ENCODE measurements at places on chromosomes 1 and 21.

- DNase-seq: no peak
These were observed 4.7 kb downstream of the FOXO6 start for GRCh38 chr1:41365772-41366454.

DNA sequence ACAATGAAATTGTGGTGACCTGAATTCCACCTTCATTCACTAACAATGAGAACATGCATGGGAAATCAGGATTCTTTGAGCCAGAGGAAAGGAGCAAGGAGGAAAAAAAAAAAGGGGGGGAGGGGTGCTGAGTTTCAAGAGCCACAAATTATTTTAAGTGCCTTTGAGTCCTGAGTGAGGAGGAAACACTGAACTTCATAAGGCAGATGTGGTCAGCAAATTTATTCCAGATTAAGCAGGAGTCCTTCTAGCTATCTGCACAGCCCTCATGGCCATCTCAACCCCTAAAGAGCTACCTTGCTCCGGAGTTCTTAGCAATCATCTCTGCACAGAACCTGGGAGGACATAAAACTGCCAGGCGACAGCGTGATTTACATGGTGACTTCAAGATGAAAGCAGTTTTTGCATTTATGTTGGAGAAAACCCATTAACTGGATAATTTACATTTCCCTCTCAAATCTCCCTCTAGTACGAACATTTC, 21.7 kb downstream of the ASTN1 start:
- no peak for DNase-seq

DNA sequence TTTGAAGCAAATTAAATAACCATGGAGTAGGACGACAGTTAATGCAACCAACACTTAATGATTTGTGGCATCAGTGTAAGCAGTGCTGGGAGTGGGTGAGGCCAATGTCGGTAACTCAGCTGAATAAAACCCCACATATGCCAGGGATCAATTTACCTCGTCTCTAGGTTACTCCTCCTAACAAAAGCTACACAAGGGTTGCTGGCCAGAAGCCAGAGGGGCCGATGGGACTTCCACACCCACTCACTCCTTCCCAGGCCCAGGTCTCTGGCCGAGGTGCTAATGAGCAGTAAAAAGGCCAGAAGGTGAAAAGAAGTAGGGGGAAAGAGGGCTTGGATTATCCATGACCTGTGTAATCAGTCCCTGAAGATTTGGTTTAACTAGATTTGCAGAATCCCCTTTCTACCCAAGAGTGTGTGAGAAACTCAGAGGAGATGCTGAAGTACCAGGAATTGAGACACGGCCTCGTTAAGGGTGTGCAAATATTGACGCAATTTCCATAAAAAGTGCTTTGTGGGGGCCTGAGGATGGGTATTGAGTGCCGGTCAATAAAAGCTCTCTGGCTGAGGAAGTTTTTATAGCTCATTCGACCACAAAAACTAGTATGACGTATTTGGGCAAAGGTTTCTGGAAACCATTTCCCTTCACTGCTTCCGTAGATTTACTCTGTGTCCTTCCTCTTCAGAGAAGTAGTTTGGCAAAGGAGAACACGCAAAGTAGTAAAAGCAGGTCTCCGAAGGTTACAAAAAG, 145.5 kb downstream of the TBX15 start:
- DNase-seq: no peak

DNA sequence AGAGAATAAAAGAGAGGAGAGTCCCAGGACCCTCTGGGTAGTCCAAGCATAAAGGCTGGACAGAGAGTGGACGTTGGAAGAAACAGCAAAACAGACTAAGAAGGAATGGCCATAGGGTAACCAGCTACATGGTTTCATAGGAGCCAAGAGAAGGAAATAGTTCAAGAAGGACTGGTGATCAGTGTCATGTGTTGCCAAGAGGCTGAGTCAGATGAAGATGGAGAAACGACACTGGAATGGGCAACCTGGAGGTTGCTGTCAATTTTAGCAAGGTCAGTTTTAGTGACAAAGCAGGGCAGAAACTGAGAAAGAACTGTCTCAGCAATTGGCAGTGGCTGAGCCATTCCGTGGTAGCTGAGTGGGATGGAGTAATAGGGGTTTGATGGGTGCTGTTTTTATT, 41.4 kb downstream of the HMGB4 start:
- no peak for DNase-seq

GRCh38 chr1:180248731-180249681, 18.9 kb downstream of the LHX4 start:
- DNase-seq: no peak

GRCh38 chr1:7518411-7518810, 252.7 kb upstream of the VAMP3 start:
- no peak for DNase-seq

GRCh38 chr1:241533326-241534115, 1.3 kb downstream of the KMO start:
- no peak for DNase-seq

GRCh38 chr1:198467907-198468306, 72.6 kb downstream of the ATP6V1G3 start:
- no peak for DNase-seq

DNA sequence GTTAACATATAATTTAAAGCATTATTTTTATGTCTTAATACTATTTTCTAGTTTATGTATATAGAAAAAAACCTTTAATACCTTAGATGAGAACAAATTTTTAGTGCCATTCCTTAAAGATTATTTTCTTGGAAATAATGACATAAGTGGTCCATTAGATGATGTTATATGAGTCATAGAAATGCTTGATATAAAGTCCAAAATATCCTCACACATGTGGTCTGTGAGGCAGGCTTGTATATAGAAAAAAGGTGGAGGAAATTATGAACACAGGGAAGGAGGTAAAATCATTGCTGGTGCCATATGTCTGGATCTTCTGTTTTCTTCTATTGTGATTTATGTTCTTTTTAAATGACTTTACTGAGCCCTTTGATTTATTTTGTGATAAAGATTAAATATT, 79.3 kb downstream of the MAP3K7CL start:
- no peak for DNase-seq

GRCh38 chr1:19704247-19705113, 39.8 kb downstream of the HTR6 start:
- peak; percentile 45 for DNase-seq

GRCh38 chr1:152244576-152245273, 20.7 kb upstream of the HRNR start:
- no peak for DNase-seq

GRCh38 chr1:165375623-165376022, 19.1 kb upstream of the LMX1A start:
- DNase-seq: no peak

GRCh38 chr1:67991546-67991945, 58.9 kb downstream of the DIRAS3 start:
- DNase-seq: no peak

GRCh38 chr1:214551436-214552173, at the start of gene PTPN14:
Gene PTPN14, minus strand, starts transcription at chr1:214551602. Its CDS starts 86,799 bp downstream, at chr1:214464803.
- DNase-seq: no peak

- no peak for DNase-seq
These were observed 35.5 kb downstream of the H3-3A start for GRCh38 chr1:226097866-226098625.

- DNase-seq: no peak
These were observed 36.7 kb downstream of the NPHP4 start for GRCh38 chr1:5955479-5955977.

GRCh38 chr1:44628962-44629756, 45.1 kb downstream of the TMEM53 start:
- DNase-seq: no peak

DNA sequence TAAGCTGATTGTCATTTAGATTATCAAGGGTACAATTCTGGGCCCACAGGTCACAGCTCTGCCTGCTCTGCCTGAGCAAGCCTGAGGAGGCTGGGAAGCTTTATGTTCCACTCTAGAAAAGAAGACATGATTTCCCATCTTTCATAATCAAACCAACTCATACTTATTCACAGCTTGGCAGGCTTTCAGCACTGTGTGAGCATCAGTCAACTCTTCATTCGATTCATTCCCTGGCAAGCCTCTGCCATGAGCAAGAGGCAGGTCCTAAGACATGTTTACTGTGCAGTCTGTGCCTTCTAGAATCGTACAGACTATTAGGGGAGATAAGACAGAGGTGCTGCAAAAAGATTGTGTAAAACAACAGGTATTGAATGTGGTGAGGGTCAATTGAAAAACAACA, 24.5 kb upstream of the KIRREL1 start:
- no peak for DNase-seq

DNA sequence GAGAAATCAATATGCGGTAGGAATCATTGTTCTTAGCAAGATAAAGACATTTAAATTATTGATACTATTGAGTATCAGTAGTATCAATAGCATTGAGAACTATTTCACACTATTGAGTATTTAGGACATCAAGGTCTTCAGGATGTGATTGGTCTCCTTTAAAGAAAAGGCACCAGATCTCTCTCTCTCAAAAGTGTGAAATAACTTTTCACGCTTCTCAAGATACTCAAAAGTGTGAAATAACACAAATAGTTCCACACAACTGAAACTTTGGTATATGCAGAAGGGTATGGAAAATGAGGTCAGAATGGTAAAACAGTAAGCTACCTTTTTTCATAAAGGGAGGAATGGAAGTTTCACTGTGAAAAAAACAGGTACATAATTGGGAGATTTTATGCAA, 6.7 kb upstream of the PYHIN1 start:
- DNase-seq: no peak

DNA sequence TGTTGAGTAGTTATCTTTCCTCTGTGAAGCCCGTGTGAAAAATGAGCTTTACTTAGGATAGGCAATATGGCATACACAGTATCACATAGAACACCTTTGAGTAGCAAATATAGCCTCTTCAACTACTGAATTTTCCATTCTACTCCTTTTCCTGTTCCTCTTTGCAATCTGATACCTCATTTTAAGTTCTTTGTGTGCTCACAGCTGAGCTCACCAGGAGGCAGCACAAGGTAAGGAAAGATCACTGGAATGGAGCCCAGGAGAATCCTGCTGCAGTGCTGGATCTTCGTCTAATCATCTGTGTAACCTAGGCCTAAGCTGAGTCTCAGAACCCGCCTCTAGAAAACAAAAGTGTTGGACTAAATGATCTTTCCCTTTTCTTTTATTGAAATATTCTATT, 171.0 kb downstream of the LRRC40 start:
- no peak for DNase-seq

GRCh38 chr1:173562813-173563212, 40.1 kb downstream of the SLC9C2 start:
- DNase-seq: no peak

DNA sequence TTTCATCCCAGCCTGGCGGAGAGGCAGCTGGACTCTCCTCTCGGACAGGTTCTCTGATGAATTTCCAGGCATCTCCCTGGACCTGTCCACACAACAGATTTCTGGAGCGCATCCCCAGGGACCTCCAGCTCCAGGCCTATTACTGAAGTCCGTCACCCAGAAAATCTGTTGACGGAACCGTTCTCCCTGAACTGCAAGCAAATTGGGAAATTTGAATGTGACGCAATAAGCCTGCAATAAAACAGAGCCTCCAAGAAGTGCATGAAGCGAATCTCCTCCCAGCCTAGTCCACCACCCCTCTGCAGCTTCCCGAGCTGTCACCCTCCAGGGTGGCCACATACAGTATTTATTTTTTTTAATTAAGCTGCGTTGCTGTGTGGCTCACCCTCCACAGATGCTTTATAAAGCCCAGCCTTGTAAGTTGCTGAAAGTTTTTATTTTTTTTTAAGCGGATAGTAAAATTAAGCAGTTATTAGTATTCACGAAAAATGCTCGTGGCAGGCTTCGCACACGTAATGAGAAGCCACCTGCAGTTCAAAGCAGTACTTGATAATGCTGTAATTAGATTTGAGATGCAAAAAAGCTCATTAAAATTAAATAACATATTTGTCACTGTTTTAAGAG, 173.3 kb downstream of the CAMTA1 start:
- no peak for DNase-seq

DNA sequence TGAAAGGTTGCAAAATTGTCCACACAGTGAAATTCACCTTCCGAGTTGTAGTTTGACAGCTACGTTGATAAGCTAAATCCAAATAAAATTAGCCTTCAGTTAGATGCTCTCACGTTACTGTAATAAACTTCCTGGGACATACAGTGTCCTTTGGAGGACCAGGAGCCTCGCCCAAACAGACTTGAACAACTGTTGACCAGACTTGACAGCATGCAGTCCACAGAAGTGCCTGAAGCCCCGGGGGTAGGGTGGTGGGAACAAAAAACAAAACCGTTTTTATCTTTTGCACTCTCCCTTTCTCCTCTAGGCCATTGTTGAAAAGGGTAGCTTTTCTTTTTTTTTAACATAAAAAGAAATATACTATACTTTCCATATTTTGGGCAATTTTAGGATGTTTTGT, 172.8 kb upstream of the SAMSN1 start:
- DNase-seq: no peak

- DNase-seq: no peak
These were observed 8.1 kb downstream of the CCSAP start for GRCh38 chr1:229334716-229335115.

DNA sequence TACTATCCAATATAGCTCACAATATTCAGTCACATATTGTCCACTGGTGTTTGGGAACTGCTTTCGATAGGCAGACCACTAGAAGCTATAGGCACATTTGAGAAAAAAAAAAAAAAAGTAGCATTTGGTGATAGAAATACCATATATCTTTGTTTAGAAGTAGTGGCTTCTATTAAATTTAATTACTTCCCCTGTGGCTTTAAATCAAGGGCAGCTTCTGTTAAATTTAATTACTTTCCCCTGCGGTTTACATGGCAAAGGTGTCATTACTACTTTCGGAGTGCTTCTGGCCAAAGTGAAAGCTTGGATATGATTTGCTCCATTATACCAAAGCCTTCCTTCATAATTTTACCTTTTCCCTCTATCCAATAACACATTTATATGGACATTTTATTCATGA, 229.9 kb downstream of the TTLL7 start:
- DNase-seq: no peak

- DNase-seq: peak; percentile 25
These were observed 100.6 kb downstream of the CRYAA start for GRCh38 chr21:43269440-43269839.

GRCh38 chr1:216247937-216248336, 175.3 kb downstream of the USH2A start:
- no peak for DNase-seq

- no peak for DNase-seq
These were observed 261.2 kb downstream of the GRIK1 start for GRCh38 chr21:29678626-29679025.

- DNase-seq: no peak
These were observed 203.2 kb downstream of the SDCCAG8 start for GRCh38 chr1:243459059-243459458.

DNA sequence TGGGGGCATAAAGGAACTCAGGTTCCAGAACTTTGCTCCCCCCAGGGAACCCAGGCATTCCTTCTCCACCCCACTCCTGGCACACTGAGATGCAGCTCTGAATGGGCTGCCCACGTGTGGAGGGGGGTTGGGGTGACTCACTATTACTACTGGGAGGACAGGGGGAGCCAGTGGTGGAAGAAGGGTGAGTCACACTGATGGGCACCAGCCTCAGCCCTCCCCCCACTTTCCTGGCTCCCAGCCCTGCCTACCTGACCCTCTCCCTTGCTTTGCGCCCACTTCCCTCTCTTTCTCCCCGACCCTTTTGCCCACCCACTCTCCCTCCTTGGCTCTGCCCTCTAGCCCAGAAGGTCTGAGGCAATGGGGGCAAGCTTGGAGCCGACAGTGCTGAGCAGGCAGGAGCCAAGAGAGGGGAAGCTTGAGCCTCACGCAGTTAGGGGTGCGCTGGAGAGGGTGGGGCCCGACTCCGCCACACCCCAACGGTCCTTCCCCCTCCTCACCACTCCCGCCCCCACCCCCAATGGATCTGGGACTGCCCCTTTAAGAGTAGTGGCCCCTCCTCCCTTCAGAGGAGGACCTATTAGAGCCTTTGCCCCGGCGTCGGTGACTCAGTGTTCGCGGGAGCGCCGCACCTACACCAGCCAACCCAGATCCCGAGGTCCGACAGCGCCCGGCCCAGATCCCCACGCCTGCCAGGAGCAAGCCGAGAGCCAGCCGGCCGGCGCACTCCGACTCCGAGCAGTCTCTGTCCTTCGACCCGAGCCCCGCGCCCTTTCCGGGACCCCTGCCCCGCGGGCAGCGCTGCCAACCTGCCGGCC, at the start of gene LMNA:
LMNA (plus strand) TSS at position 611 of the 818 bp plus-strand sequence. CDS start 208 bp downstream, outside the sequence.
- DNase-seq: peak; percentile 64
